ENCODE measurements at places on chromosomes 7 and 10. TPM values are rescaled to one million over a fixed set of nuclear protein-coding genes. Genes with fewer than 3 reads are reported as not detected.

Gene MMD2
- not detected for total RNA-seq

Gene PTF1A
- not detected for total RNA-seq

Gene CYP51A1
- total RNA-seq = 784 TPM

Gene C7orf57
- not detected for total RNA-seq

Gene KDM7A
- 4.8 TPM for total RNA-seq

Gene DOCK4
- 30.3 TPM for total RNA-seq

Gene CALCR
- total RNA-seq = not detected

Gene CYP26A1
- total RNA-seq = not detected

Gene TRDMT1
- 5.8 TPM for total RNA-seq

Gene CYP2C18
- not detected for total RNA-seq
